ENCODE measurements at places on chromosomes 13 and 19.

DNA sequence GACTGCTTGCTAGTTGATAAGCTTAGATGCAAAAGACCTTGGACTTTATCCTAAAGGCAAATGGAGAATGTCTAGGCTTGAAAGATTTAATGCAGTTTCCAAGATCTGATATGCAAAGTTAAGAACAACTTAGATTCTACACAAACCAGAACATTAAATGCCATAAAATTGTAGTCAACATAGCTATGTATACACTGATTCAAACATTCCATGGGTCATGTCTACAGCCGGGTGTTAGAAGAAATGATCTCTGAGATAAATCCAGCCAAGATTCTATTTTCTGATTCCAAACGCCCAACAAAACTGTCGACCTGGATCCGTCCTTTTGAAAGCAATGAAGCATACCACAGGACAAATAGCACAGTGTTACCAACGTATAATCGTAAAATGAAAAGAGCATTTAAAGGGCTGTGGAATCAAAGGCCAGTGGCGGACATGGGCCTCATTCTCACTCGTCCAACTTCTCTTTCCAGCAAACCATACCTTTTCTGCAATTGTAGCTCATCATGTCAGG lies 52.7 kb downstream of the KCTD12 start:
- DNase-seq = no peak

- no peak for DNase-seq
Measured at GRCh38 chr19:52227980-52228379, 38.1 kb downstream of the PPP2R1A start.

GRCh38 chr13:39836038-39836437 lies 180.6 kb downstream of the COG6 start:
- DNase-seq = no peak

- no peak for DNase-seq
Measured at GRCh38 chr13:111038887-111039286, 76.2 kb upstream of the ARHGEF7 start.

- DNase-seq = no peak
Measured at GRCh38 chr19:15479391-15480345, at the start of gene PGLYRP2. Gene PGLYRP2 (minus strand): TSS chr19:15479501. CDS start chr19:15479371, 130 bp downstream.

- no peak for DNase-seq
Measured at GRCh38 chr19:7969555-7969939, 26.1 kb upstream of the TIMM44 start.

GRCh38 chr13:37134411-37135041 lies 29.1 kb upstream of the CSNK1A1L start:
- DNase-seq = no peak

DNA sequence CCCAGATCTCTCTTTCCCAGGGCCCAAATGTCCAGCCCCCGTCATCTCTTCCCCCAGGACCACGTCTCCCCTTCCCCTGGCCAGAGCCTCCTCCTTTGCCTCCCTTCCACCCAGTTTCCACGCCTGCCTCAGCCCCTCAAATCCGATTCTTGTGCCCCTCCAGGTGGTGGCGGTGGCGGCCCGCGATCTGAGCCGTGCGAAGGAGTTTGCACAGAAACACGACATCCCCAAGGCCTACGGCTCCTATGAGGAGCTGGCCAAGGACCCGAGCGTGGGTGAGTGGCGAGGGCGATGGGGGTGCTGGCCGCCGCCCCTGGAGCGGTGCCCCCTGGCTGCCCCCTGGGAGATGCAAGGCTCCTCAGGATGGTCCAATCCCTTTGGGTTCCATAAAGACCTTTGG lies 1.3 kb downstream of the DHDH start:
- no peak for DNase-seq
